Activated CD4-positive, alpha-beta memory T cell treated with anti-CD3 and anti-CD28 coated beads, Interleukin-2, amount 10 ng/mL, durations not matched to agents 7 days and 5 days (primary cell): ENCODE measurements at places on chromosomes 2 and 18. TPM values are rescaled to one million over a fixed set of nuclear protein-coding genes. Genes with fewer than 3 reads are reported as not detected.

The RFX8 gene
- 2.6 TPM for total RNA-seq

The KLHL41 gene
- not detected for total RNA-seq

The LRATD1 gene
- total RNA-seq = not detected

The COL5A2 gene
- 1.7 TPM for total RNA-seq

The ITM2C gene
- 25.4 TPM for total RNA-seq
